ENCODE measurements at places on chromosomes 1 and 21. TPM values are rescaled to one million over a fixed set of nuclear protein-coding genes. Genes with fewer than 3 reads are reported as not detected.
A peak's percentile ranks its signal among the peaks of the same experiment; 100 is the strongest.

- DNase-seq: no peak
- H3K4me1 ChIP-seq: no peaks in the 10 kb centered on the region
- no peak overlapping the region for H3K27ac ChIP-seq
- H3K36me3 ChIP-seq: no peaks in the 10 kb centered on the region
- H3K4me3 ChIP-seq: no peak overlapping the region
Measured at GRCh38 chr1:180899262-180899661, 13.4 kb upstream of the KIAA1614 start.

DNA sequence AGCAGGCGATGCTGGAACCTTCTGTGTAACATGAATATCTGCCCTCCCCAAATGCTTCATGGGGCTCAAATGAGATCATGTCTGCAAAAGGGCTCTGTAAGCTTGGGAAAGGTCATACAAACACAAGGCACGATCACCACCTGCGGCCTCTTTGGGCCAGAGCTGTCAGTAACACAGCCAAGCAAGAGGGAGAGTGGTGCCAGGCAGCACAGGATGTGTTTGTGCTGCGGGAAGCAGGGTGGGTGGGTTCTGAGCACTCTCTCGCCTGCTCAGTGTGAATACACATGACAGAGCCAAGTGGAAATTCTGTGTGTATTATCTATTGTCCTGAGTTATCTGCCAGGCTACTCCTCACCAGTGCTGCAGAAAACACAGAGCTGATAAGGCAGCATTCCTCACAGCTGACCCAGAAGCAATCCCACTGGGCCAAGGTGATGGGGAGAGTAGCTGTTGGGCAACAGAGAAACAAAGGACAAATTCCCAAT, 101.2 kb downstream of the LAMC2 start:
- H3K36me3 ChIP-seq: no peaks in the 10 kb centered on the region
- no peak overlapping the region for H3K4me3 ChIP-seq
- DNase-seq: peak; percentile 29
- H3K27ac ChIP-seq: no peak overlapping the region

- H3K27ac ChIP-seq: no peak overlapping the region
- H3K4me3 ChIP-seq: no peak overlapping the region
- DNase-seq: no peak
- H3K27me3 ChIP-seq: no peaks in the 10 kb centered on the region
- H3K4me1 ChIP-seq: no peaks in the 10 kb centered on the region
Measured at GRCh38 chr21:31716106-31716505, 15.8 kb downstream of the SCAF4 start.

DNA sequence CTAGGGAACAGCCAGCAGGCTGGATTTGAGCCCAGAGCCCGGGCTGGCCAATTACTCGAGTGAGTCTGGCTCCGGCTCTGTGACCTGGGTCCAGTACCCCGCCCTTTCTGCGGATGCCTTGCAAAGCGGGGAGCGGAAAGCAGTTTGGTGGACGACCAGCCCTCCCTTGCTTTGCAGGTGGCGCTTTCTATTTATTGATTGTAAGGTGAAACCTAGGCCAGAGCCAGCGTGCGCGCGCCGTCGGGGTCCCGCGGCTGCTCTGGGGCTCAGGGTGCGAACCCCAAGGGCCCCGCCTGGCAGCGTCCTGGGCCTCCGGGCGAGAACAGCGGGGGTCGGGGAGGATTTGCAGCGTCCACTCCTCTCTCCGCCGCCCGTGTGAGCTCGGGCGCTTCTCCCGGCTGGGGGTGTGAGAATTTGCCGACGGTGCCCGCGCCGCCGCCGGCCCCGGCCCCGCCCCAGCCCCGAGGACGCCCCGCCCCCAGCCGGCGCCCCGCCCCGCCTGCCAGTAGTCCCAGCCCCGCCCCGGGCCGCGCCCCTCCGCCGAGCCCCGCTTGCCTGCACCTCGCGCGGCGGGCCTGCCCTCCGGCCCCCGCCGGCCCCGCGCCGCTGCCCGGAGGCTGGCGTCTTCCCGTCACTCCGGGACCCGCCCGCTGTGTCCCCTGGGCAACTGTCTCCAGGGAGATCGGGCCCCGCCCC, 37.6 kb downstream of the PIK3CD start:
- peaks cover 27% of the 10 kb centered on the region for H3K27me3 ChIP-seq
- no peaks in the 10 kb centered on the region for H3K36me3 ChIP-seq
- H3K4me3 ChIP-seq: peak overlapping the region; percentile 47
- peak; percentile 59 for DNase-seq
- no peak overlapping the region for H3K27ac ChIP-seq

GRCh38 chr1:153569465-153569864, 3.8 kb upstream of the S100A2 start:
- DNase-seq: no peak
- peaks cover 47% of the 10 kb centered on the region for H3K4me1 ChIP-seq
- H3K27ac ChIP-seq: no peak overlapping the region

DNA sequence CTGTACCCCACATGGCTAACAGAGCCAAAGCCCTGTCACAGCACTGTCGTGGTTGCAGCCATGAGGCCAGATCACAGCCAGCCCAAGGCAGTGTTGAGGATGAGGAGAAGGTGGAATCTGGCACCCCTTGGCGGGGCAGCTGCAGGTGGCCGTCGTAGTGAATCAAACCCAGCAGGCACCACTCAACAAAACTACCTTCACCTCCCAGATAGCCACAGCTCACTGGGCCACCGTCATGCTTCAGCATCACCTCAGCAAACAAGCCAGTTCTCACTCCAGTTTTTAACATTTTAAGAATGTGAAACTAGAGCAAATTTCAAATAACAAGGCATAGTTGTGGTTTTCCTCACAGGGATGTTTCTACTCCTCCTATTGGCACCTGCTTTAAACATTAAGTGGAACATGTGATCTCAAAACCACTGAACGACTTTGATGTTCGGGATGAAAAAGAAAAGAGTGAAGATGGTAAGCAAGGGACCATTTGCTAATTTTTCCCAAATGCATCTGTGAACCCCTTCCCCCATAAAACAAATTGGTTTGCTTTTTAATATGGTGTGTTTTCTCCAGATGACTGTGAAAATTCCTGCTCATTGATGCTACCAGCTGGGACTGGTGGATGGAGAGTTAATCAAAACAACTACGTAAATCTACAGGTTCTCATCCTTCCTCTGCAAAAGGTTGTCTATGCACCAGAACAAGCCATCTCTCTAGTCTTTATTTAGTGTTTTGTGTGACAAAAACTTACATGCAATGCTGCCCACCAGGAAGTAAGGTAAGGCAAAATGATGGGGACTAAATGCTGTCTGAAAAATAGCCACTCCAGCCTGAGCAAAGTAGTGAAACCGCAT, 45.5 kb downstream of the TOR1AIP2 start:
- H3K36me3 ChIP-seq: no peaks in the 10 kb centered on the region
- no peak for DNase-seq
- no peaks in the 10 kb centered on the region for H3K4me1 ChIP-seq
- H3K27me3 ChIP-seq: no peaks in the 10 kb centered on the region
- no peak overlapping the region for H3K4me3 ChIP-seq
- H3K27ac ChIP-seq: no peak overlapping the region

- no peaks in the 10 kb centered on the region for H3K4me1 ChIP-seq
- DNase-seq: no peak
- H3K27me3 ChIP-seq: no peaks in the 10 kb centered on the region
- no peak overlapping the region for H3K27ac ChIP-seq
- peaks cover 4% of the 10 kb centered on the region for H3K36me3 ChIP-seq
- H3K4me3 ChIP-seq: no peak overlapping the region
Measured at GRCh38 chr1:222886878-222887351, 72.1 kb downstream of the DISP1 start.

SYPL2 gene
- 0.60 TPM for polyA plus RNA-seq

PGLYRP3 gene
- not detected for polyA plus RNA-seq

MIS18A gene
- 15.4 TPM for polyA plus RNA-seq

HNRNPU gene
- polyA plus RNA-seq: 395 TPM

All from large intestine (tissue), 12 donors.